ENCODE measurements at places on chromosomes 2 and 18. TPM values are rescaled to one million over a fixed set of nuclear protein-coding genes. Genes with fewer than 3 reads are reported as not detected.

The HAAO gene
- 1.1 TPM for total RNA-seq

The TTC27 gene
- total RNA-seq = 15.0 TPM

The HYCC2 gene
- 47.1 TPM for total RNA-seq

The VWA3B gene
- total RNA-seq = not detected

The FOXD4L1 gene
- total RNA-seq = not detected

The CAPN14 gene
- not detected for total RNA-seq

The LCT gene
- not detected for total RNA-seq

The ANKRD30BL gene
- total RNA-seq = not detected

The SOX11 gene
- not detected for total RNA-seq

The G6PC2 gene
- total RNA-seq = not detected

The AOX1 gene
- 232 TPM for total RNA-seq

The MOGAT1 gene
- not detected for total RNA-seq

The SNORC gene
- 0.17 TPM for total RNA-seq

The PDE1A gene
- total RNA-seq = 10.9 TPM

The APCDD1 gene
- total RNA-seq = 47.6 TPM

The ADCYAP1 gene
- total RNA-seq = not detected

The ACOXL gene
- not detected for total RNA-seq

The POTEJ gene
- total RNA-seq = not detected

The FOSL2 gene
- total RNA-seq = 137 TPM

The MRPL19 gene
- total RNA-seq = 24.1 TPM

The TOGARAM2 gene
- total RNA-seq = 3.4 TPM

The NPHP1 gene
- total RNA-seq = 7.7 TPM

The PLB1 gene
- total RNA-seq = 3.0 TPM

The THSD7B gene
- 5.1 TPM for total RNA-seq

The LINC00305 gene
- total RNA-seq = not detected

The ALLC gene
- not detected for total RNA-seq

The ALPG gene
- total RNA-seq = not detected

The CNNM3 gene
- total RNA-seq = 21.1 TPM

The SERPINB3 gene
- not detected for total RNA-seq

The ALPI gene
- total RNA-seq = not detected

The DCDC2C gene
- total RNA-seq = not detected

The CHRND gene
- not detected for total RNA-seq

The SERPINB4 gene
- total RNA-seq = not detected

The C1QL2 gene
- total RNA-seq = not detected

The RAX gene
- not detected for total RNA-seq

The VIL1 gene
- not detected for total RNA-seq

The LIPG gene
- 1.1 TPM for total RNA-seq

The NYAP2 gene
- total RNA-seq = not detected

The LRRTM1 gene
- total RNA-seq = not detected

The SLC16A14 gene
- total RNA-seq = 3.3 TPM

The CYP1B1 gene
- total RNA-seq = 37.2 TPM

The C2orf92 gene
- total RNA-seq = 8.6 TPM

The STPG4 gene
- total RNA-seq = not detected

The TMEM37 gene
- 57.7 TPM for total RNA-seq

The ANKRD29 gene
- 9.2 TPM for total RNA-seq

The KRTCAP3 gene
- total RNA-seq = 1.1 TPM

The ATP8B1 gene
- 8.6 TPM for total RNA-seq

The FAHD2B gene
- 6.3 TPM for total RNA-seq

The RNU2-63P gene
- not detected for total RNA-seq

The CFC1 gene
- not detected for total RNA-seq

The LYG1 gene
- total RNA-seq = 4.0 TPM

The DNAH6 gene
- 0.49 TPM for total RNA-seq

The CYS1 gene
- total RNA-seq = 1.1 TPM

The KIAA2012 gene
- total RNA-seq = not detected

The SEC11C gene
- 28.4 TPM for total RNA-seq

The CNDP1 gene
- total RNA-seq = 1.1 TPM

The PLEK gene
- 33.6 TPM for total RNA-seq

The TCF23 gene
- not detected for total RNA-seq

Measured in subcutaneous adipose tissue (tissue), 4 donors.